Right cardiac atrium (tissue), 5 donors: ENCODE measurements at places on chromosomes 1 and 21. TPM values are rescaled to one million over a fixed set of nuclear protein-coding genes. Genes with fewer than 3 reads are reported as not detected.

Gene RSPH1
- not detected for total RNA-seq

Gene PDC
- not detected for total RNA-seq

Gene LAX1
- 0.43 TPM for total RNA-seq

DNA sequence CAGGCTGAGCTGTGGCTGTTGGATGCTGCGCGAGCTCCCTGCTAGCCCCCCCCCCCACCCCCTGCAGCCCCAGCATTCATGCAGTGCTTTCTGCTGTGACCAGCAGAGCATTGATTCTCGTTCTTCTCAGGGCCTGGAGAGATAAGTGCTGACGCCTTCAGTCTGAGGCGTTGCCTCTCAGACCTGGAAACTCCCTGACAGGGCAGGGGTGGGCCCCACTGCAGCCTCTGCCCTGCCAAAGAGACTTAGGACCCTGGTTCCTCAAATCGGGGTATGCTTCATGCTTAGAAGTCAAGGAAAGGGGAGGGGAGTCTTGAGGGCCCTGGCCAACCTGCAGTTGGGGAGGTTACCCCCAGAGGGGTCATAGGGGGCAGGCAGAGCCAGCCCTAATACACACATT lies 38.5 kb downstream of the PTPRF start:
- no peak for DNase-seq

Gene CELF3
- not detected for total RNA-seq

DNA sequence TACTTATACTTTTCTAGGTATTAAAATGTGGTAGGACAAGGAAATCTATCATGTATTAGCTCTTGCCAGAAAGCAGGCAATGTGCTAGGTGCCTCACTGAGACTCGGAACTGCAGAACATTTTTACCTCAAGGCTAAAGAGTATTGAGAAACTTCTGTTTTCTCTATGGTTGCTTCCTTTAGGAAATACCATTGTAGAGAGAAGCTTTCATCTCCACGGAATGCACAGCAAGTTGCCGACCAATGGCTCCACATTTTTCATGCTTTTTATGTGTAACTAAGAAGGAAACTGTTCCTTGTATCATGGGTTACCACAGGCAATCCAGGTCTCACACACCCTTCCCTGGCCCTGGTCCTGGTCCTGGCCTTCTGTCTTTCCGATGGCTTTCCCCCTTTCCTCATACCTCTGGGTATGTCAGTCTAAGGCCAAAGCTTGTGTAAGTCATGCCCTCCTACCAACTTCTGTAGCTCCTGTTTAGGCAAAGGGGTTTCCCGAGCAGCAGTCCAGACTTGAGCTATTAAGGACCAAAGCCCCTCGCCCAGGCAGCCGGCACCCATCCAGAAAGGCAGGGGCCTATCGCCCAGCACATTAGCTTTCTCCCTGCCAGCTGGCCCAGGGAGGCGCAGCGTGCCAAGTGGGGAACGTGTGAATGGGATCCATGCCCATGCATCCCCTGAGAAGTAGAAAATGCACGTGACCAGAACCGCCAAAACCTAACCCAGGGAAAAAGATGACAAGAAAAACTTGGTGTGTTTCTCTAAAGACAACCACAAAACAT lies 225.0 kb downstream of the PBX1 start:
- peak; percentile 73 for DNase-seq

DNA sequence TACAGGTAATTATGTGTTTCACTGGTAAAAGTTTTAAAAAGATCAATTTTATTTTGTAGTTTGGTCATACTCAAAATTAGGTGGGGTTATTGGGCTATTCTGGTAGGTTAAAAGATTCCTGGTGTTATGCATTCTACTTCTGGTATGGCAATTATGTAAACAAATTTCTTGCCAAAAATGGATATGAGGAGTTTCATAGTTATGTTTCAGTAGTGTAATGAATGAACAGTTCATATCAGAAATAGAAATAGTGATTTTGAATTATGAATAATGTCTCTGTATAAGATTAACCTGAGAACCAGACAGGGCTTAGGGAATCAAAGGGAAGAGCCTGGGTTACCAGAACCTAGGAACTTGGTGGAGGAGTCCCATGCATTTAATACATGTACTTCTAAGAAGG lies 15.9 kb downstream of the ATF6 start:
- no peak for DNase-seq
